ENCODE measurements at places on chromosomes 12 and 14. TPM values are rescaled to one million over a fixed set of nuclear protein-coding genes. Genes with fewer than 3 reads are reported as not detected.

DNA sequence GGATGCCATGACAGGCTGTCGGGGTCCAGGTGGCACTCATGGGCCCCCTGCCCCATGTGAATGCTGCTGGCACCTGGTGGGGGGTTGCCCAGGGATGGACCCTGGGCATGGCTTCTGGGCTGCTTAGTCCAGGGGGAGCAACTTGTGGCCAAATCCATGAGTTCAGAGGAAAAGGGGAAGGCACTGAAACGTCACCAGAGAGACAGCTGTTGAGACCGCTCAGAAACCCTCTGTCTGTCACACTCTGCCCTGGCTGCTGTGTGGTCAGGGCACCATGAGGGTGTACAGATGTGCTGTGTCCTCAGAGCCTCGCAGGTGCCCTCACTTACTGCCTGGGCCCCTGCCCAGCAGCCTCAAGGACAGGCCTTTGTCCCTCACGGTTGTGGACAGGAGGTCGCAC is 9.4 kb downstream of the CLBA1 start:
- DNase-seq: no peak

Gene SYCP3
- total RNA-seq: 0.32 TPM

GRCh38 chr12:2145433-2145998 is 92.7 kb downstream of the CACNA1C start:
- DNase-seq: no peak

DNA sequence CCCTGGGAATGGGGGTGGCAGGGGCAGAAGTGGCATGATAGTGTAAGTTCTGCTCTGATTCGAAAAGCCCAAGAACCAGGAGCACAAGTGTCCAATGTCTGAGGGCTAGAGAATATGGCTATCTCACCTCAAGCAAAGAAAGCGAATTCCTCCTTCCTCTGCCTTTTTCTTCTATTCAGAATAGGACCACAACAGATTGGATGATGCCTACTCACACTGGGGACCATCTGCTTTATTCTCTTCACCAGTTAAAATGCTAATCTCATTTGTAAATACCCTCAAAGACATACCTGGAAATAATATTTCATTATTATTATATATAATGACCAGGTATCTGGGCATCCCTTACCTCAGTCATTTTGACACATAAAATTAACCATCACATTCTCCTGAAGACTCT is 808.7 kb downstream of the NRXN3 start:
- DNase-seq: no peak

Gene KLRK1
- total RNA-seq: 5.0 TPM

DNA sequence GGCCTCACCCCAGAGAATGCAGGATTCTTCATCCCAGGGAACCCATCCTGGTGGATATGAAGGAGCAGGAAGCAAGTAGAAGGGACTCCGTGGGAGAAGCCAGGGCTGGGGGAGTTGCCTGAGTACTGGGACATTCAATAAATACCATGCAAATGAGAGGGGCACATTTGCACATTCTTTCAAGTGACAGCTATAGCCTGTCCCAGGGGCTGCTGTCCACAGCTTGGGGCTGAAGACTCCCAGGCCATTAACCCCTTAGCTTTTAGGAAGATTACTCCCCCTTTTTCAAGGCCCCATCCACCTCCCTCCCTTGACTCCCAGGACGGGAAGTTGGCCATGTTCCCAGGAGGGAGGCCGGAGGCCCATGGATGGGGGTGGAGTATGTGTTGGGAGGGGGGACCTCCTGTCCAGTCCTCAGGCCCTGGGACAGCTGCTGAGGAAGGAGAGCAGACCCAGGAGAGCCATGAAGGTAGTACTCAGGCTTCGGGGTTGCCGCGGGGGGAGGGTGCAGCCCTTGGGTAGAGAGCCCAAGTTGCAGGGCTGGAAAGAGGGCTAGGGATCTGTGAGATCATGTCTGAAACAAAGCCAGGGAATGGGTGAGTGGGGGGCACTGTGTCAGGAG is 974 bp upstream of the TNS2 start:
- no peak for DNase-seq

- DNase-seq: no peak
Measured at GRCh38 chr14:64089920-64090319, 204.3 kb downstream of the ESR2 start.

GRCh38 chr12:57465030-57465746 is 5.6 kb downstream of the GLI1 start:
- DNase-seq: no peak

GRCh38 chr14:73463411-73463810 is 5.1 kb upstream of the NUMB start:
- no peak for DNase-seq

Gene ZNF891
- total RNA-seq: 2.6 TPM

DNA sequence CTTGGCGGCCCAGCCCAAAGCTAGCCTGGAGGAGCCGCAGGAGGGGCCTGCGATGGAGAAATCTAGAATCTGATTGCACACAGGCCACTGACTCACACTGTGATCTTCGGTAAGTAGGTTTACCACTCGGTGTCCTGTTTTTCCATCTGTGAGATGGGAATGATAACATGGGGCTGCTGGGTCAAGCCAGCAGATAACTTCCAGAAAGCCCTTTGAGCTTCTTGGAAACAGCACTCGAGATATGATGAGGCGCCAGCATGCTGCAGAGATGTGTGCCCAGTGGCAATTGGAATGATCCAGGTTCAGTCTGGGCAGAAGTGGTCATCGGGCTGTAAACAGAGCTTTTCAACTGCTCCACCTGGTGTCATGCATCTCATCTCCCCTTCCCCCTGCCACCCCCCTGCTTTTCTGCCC is 771.3 kb upstream of the TBX3 start:
- no peak for DNase-seq

GRCh38 chr14:89651805-89652204 is 234.8 kb upstream of the FOXN3 start:
- no peak for DNase-seq

GRCh38 chr14:59627011-59627520 is 50.5 kb upstream of the CCDC175 start:
- DNase-seq: no peak

All from mucosa of gallbladder (tissue), 1 donor.